ENCODE measurements at places on chromosomes 4 and X.

DNA sequence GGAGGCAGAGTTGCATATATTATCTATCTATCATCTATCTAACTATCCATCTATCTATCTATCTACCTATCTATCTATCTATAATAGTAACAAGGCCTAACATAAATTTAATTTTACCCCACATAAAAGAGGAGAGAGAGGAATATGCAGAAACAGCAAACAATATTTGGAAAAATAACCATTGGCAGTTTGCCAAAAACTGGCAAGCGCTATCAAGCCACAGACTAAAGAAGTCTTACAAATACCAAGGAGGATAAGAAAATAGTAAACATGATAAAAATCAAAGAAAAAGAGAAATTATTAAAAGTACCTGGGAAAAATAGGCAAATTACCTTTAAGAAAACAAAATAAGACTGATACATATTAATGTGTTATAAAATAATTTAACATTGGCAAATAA, 230.8 kb downstream of the CPXCR1 start:
- DNase-seq, result no peak

DNA sequence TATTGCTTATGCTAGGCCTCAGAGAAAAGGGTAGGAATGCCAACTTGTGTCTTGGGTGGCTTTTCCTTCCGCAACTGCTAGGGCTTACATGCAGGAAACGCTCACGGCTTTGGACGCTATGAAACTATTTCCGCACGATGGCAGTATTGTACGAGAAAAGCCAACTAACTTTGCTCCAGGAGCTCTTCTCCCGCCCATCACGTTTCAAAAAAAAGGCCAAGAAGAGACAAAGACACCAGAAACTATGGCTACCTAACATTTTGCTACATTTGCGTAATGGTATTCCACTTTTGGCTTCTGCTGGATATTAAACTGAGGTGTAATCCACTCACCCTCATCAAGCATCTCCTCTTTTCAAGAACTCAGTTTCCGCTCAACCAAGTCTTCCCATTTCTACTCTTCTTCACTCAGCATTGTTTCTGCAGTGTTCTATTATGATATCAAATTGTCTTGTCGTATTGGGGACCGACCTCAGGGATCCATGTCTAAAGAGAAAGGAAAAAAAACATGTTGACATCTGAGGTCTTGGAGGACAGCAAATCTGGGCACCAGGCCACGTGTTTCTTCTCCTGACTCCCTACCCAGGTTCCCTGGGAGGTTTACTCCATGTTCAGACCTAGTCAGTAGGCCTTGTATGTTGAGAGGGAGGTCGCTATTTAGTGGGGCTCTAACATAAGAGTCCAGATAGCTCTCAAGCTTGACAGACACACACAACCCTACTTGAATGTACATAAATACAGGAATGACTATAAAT, 239.4 kb upstream of the STK26 start:
- no peak for DNase-seq

DNA sequence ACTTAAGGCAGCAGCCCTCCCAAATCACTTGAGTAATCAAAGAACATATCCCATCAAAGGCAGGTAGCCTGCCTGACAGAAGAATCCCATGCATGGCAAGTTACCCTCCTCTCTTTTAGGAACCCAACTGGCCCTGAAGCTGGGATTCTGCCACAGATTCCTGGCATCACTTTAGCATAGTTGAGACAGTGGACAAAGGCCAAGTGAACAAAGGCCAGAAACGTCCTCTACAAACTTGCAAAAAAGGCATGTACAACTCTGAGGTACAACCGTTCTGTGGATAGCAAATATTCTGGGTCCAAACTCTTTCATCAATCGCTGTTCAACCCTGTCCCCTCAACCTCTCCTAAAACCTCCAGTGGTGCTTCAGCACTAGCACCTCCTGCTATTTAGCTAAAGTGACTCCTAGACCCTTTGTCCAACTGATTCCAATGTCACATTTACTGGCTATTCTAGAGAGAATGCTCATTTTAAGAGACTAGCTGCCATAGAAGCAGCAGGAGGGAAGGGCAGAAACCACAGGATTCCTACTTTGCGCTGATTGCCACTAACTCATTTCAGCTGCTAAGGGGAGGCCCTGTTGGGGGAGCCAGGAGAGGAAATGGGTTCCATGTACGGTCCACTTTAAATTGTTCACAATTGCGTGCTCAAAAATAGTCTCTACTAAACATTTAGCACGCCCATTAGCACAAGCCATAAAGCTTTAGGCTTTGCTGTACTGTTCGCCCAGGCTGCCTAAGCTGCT, 105.9 kb downstream of the SHROOM4 start:
- no peak for DNase-seq

GRCh38 chrX:13693341-13693961, 4.5 kb downstream of the RAB9A start:
- no peak for DNase-seq

- DNase-seq, result no peak
Measured at GRCh38 chrX:139002319-139002718, 290.8 kb upstream of the FGF13 start.

GRCh38 chrX:39333451-39333850, 532.2 kb downstream of the MID1IP1 start:
- DNase-seq, result no peak

GRCh38 chr4:37733240-37733867, 47.2 kb upstream of the RELL1 start:
- no peak for DNase-seq

GRCh38 chr4:27702730-27703431, 842.2 kb downstream of the STIM2 start:
- no peak for DNase-seq

DNA sequence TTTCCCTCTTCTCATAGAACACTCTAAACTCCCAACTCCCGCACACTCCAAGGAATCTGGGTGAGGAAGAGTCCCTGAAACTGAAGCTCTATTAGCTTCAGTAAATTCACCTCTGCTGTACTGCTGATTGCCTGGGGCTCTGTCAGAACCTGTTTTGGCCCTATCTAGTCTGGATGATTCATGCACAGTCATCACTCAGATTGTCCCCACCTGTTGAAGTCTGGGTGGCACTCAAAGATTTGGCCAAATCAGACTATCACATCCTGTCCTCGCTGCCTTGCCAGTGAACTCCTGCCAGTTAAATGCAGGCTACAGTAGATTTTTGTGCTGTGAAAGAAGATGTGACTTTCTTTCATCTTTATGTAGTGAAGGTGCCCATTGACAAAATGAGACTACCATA, 63.5 kb upstream of the EMCN start:
- DNase-seq, result no peak

DNA sequence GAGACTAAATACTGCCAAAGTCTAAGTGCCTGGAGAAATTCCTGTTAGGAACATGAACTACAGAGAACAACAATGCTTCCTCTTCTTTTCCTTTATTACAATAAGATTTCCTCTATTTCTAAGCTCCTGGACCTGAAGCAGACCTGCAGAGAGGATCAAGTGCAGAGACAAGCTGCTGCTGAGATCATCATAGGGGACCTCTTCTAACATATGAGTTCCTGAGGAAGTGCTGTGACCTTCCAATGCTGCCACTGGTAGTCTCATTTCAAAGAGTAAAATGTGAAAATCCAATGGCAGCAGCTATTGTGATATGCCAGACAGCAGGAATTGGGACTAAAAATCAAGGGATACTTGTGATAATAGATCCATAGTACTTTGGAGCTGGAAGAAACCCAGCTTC, 28.0 kb downstream of the CCNG2 start:
- no peak for DNase-seq

DNA sequence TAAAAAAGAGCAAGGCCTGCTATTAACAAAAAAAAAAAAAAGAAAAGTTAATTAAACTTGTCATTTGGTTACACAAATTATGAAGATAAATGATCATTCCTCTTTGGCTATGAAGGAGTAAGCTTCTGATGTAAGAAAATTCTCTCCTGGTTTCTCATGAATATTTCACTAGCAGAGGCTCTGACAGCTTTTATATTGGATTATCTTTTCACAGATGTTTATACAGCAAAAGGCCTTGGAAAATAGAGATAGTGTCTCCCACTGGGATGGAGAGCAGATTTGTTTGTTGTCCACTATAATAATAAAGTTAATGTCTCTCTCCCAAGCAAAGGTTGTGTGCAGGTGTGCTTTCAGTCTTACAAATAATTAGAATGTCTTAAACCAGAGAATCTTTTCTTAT, 40.7 kb upstream of the PDGFC start:
- DNase-seq, result no peak

- DNase-seq, result peak; percentile 20
Measured at GRCh38 chr4:25925486-25926201, 11.6 kb downstream of the SMIM20 start.

GRCh38 chr4:124433500-124433899, 279.0 kb downstream of the ANKRD50 start:
- DNase-seq, result no peak

GRCh38 chrX:106952089-106952488, 31.9 kb downstream of the CLDN2 start:
- no peak for DNase-seq

DNA sequence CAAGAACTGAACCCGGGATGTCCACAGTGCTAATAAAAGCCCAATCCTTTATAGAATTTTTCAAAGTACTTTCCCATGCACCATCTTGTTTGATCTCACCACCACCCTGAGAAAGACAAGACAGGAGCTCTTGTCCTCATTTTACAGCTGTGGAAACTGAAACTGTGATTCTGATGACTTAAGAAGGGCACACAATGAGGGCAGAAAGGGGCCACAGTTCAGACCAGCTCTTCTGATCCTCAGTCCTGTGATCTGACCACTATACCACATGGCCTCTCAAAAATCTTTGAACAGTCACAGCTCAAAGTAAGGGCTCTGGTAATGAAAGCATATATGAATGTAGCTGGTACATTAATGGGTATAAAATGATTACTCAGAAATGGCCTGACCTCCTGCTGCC, 127.3 kb upstream of the CPEB2 start:
- DNase-seq, result no peak

- no peak for DNase-seq
Measured at GRCh38 chrX:140040386-140040785, 75.1 kb upstream of the CXorf66 start.

DNA sequence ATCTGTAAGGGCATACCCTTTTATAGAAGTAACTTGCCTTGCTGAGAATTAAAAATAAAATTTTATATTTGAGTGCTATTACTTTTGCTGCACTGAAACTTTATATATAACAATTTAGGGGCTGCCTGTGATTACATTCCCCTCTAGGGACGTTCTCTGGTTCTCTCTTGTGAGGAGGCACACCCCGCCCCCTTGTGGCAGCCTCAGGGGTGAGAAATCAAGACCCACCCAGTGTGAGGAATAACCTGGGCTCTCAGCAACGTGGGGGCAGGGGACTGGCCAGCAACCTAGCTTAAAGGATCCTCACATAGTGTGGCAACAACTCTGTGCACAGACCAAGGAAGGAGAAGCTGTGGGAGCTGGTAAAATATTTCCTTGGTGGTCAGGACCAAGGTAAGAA, 43.7 kb downstream of the MAGEA9 start:
- no peak for DNase-seq

GRCh38 chr4:147118528-147118927, 172.9 kb upstream of the TTC29 start:
- no peak for DNase-seq

DNA sequence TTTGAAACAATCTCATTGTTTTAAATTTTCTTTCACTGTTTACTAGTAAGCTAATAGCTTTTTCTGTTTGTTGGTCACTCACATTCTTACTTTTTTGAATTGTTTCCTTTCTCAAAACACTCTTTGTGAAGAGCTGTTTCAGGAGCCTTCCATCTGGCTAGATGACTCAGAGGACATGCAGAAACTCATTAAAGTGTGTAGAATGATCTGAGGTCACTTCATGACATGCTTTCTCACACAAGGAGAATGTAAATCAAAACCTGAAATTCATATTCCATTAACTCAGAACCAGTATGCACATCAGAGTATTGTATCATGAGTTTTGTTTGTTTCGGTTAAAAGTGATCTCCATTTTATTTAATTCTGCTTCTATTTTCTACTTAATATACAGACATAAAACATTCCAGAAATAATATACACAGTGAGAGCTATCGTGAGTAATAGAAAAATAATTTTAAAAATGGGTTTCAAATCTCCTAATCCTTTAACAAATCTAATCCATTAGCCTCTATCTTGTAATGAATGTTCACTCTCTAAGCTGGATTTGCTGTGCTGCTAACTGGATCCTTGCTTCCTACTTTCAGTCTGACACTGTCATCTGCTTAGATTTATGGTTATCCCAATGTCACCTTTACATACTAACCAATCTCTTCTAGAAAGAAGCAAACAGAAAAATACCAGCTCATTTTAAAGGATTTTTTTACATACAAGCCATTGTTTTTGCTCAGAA, 449.6 kb downstream of the FSTL5 start:
- DNase-seq, result no peak

DNA sequence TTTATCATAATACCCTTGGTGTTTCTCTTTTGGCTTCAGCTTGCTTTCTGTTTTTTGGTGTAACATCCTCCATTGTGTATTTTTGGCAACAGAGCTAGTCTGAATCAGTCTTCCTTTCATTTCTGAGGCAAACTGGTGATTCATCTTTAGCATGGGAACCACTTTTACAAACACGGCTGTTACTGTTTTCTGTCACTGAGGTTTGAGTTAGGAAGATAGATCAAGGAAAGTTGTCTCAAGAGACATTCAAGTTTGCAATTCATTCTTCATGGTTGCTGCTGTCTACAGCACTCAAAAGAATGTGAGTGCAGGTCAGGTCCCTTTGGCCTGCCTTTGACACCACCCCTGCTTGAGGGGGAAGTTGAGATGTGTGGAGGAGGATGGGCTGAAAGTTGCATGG, 36.3 kb downstream of the IL21 start:
- DNase-seq, result no peak

DNA sequence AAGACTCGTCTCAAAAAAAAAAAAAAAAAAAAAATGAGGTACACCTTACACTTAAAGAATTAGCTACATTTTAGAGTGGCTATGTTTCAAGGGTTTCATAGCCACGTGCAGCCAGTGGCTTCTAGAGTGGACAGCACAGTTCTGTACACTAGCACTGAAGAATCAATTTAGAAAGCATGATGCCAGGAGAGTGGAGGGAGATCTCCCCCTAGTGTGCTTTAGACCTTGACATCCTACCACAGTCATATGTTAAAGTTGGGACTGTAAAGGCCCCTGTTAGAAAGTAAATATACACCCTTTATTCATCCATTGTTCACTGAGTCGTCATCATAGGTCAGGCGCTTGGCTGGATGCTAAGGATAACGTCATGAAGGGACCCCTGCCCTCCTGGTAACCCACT, 179.4 kb downstream of the QDPR start:
- DNase-seq, result no peak

DNA sequence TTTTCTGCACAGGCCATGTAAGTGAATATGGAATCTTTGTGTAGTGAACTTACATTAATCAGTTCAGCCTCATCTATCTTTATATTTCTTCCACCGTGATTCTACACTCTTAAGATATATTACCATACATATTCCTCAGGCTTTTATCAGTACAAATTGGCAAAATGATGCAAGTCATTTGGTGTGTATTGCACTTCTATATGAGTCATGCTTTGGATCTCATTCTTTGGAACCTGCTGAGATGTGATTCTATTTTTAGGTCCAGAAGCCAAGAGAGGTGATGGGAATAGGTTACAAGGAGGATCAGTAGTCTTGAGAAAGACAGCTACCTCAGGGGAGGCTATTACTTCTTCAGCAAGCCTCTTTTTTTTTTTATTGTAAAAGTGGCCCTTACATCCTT, 204.4 kb downstream of the ZNF330 start:
- no peak for DNase-seq

Measured in GM18507 (cell line).